ENCODE measurements at places on chromosomes 11 and 22. TPM values are rescaled to one million over a fixed set of nuclear protein-coding genes. Genes with fewer than 3 reads are reported as not detected.

Gene BBOX1
- not detected for total RNA-seq

GRCh38 chr22:32682990-32683389 is 118.5 kb upstream of the TIMP3 start:
- H3K36me3 ChIP-seq: no peaks in the 10 kb centered on the region
- H3K4me3 ChIP-seq: no peak overlapping the region
- no peak for DNase-seq
- H3K27me3 ChIP-seq: peaks cover 12% of the 10 kb centered on the region

GRCh38 chr11:117839380-117839881 is 14.9 kb upstream of the FXYD2 start:
- no peak overlapping the region for H3K4me3 ChIP-seq
- H3K27ac ChIP-seq: no peak overlapping the region
- H3K27me3 ChIP-seq: no peaks in the 10 kb centered on the region
- H3K4me1 ChIP-seq: no peaks in the 10 kb centered on the region
- no peak for DNase-seq
- H3K36me3 ChIP-seq: no peaks in the 10 kb centered on the region

- H3K36me3 ChIP-seq: no peaks in the 10 kb centered on the region
- no peak overlapping the region for H3K4me3 ChIP-seq
- H3K27ac ChIP-seq: no peak overlapping the region
- no peaks in the 10 kb centered on the region for H3K4me1 ChIP-seq
Measured at GRCh38 chr11:37026326-37026725, 428.3 kb upstream of the RAG2 start.

Gene RFPL1
- not detected for total RNA-seq

DNA sequence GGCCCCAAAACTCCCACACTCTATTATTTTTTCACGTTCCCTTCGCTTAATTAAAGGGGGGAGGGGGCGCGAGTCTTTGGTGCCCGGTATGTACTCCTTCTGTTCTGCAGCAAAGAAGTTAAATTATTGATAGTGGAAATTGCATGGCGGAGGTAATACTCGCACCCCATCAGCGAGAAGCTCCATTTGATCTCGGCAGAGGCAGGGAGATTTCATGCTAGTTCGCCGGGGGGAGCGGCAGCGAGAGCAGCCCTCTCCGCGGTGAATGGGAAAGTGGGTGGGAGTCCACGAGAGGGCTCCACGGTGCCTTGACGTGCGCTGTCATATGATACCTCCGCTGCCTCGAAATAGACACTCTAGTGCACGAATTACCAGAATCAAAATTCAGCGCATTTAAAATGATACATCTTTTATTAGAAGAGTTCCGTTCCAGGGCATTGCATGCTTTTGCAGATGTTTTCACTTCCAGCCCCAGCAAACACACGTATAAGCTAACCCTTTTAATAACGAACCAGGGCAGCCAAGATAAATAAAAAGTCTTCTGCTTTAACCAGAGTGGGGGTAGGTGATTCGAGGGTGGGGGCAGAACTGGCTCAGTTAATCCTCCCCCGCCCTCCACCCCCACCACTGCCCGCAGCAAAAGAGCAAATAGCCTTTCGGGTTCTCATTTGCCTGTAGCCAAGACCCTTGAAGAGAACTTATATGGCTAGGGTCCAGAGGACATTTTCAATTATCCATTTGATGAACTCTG is 1.3 kb upstream of the BDNF start:
- no peaks in the 10 kb centered on the region for H3K36me3 ChIP-seq
- peak; percentile 36 for DNase-seq
- peaks cover 58% of the 10 kb centered on the region for H3K27me3 ChIP-seq
- H3K4me1 ChIP-seq: peaks cover 25% of the 10 kb centered on the region
- peak overlapping the region; percentile 60 for H3K4me3 ChIP-seq

DNA sequence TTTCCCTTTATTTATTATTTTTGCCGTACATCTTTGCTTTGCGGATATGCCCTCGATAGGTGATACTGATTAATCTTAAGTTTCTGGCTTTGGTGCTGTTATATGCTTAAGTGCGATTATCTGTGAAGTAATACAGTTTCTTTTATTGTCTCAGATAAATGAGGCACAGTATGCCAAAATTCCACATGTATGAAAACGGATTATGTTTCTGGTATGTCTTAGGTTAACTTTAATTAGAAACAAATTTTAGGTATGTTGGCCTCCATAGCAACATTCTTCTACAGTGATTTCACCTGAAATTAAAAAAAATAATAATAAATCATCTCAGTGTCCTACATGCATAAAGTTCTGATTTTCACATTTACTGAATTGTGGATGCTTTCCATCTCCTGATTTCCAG is 119.2 kb downstream of the ARHGAP42 start:
- H3K4me1 ChIP-seq: no peaks in the 10 kb centered on the region
- H3K36me3 ChIP-seq: no peaks in the 10 kb centered on the region
- no peak for DNase-seq
- no peak overlapping the region for H3K4me3 ChIP-seq
- no peaks in the 10 kb centered on the region for H3K27me3 ChIP-seq
